Caco-2 (cell line): ENCODE measurements at places on chromosomes 7 and 10.

DNA sequence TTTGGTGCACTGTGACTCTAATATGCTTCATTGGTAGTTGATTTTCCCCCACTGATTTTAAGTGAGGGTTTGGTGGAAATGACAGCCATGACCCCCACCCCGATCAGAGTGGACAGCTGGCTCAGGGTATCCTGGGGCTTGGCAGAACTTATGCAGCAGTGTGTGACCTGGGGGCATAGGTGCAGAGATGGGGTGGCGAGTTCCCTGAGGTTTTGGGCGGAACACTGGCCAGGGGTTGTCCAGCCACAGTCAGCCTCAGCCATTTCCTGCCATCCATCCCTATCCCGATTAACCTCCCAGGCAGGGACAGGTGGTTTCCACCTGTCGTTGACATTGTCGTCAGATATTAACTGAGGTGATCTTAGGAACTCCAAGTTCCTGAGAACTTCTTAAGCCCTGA lies 155.8 kb upstream of the CHST15 start:
- DNase-seq = no peak

DNA sequence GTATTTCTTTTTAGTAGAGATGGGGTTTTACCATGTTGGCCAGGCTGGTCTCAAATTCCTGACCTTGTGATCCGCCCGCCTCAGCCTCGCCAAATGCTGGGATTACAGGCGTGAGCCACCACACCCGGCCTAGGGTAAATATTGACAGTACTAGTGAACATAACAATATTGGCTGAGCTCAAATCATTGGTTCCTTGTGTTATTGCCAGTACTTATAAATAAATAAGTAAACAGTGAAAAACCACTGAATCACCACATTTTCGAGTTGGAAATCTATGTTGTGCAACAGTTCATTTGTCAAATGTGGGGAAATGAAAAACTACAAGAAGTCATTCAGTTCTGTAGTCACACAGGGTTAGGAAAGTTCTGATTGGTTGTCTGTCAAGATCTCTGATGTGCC lies 15.8 kb downstream of the RPP30 start:
- DNase-seq = no peak

- DNase-seq = no peak
Measured at GRCh38 chr10:123808286-123808685, 83.3 kb downstream of the CPXM2 start.

DNA sequence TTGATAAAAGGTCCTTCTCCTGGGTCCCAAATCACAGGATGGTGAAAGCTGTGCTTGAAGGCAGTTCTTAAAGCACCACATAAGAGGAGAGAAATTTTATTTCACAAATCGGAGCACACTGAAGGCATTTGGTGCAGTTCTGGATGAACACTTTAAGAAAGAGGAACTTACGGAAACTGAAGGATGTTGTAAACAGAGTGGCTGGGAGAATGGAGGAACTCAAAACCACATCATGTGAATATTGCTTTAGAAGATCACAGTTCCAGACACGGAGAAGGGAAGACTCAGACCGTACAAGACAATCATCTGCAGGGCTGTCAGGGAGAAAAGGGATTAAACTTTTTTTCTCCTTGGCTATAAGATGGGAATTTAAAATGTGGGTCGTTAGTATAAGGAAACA lies 9.0 kb upstream of the GPR141 start:
- no peak for DNase-seq

GRCh38 chr7:2643386-2644219 lies 11.8 kb downstream of the TTYH3 start:
- DNase-seq = no peak

DNA sequence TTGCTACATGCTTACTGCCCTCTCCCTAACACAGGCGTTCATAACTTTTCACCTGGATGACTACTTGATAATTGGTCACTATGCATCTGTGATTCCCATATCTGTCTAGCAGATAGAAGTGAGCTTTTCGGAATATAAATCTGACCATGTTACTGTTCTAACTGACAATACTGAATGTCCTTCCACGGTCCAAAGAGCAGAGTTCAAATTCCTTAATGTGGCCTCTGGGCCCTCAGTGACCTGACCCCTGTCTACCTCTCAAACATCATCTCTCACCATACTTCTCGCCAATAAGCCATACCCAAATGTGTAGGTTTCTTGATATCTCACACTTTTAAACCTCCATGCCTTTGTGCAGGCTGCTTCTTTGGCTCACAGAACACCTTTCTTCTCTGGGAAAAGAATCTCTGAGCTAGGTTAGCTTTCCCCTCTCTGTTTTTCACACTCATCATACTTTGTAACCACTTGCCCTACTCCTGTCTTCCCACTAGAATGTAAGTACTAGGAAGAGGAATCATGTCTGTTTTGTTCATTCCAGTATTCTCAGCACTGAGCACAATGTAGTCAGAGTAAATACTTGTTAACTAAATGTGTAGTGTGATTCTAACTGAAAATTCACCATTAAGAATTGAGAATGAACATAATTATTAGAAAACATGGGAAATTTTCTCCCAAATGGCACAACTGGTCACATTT lies 39.2 kb upstream of the LRRC17 start:
- DNase-seq = no peak

DNA sequence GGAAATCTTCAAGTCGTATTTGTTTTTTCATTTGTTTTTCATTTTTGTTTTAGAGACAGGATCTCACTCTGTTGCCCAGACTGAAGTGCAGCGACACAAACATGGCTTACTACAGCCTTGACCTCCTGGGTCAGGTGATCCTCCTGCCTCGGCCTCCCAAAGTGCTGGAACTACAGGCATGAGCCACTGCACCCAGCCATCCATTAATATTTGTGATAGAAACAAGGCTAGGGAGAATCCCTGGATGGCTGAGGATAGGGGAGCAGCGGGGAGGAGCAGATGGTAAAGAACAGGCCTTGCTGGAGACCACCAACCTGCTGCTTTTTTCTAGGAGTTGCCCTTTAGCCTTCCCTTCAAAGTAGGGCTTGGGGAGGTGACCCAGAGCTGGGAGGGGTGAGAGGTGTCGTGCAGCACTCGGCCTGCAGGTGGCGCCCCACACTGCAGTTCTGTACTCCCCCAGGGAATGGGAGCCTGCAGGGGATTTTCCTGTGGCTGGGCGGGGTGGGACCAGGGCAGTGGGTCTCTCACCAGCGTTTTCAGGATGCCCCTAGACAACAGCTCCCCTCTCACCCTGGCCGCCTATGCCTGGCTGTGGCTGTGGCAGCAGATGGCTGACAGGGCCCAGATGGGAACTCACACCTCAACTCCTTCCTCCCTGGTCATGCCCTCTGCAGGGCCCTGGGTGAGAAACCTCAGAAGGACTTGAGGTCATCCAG lies 12.6 kb upstream of the CDH23 start:
- peak; percentile 80 for DNase-seq

GRCh38 chr10:47164126-47164799 lies 135.7 kb upstream of the GDF10 start:
- no peak for DNase-seq

DNA sequence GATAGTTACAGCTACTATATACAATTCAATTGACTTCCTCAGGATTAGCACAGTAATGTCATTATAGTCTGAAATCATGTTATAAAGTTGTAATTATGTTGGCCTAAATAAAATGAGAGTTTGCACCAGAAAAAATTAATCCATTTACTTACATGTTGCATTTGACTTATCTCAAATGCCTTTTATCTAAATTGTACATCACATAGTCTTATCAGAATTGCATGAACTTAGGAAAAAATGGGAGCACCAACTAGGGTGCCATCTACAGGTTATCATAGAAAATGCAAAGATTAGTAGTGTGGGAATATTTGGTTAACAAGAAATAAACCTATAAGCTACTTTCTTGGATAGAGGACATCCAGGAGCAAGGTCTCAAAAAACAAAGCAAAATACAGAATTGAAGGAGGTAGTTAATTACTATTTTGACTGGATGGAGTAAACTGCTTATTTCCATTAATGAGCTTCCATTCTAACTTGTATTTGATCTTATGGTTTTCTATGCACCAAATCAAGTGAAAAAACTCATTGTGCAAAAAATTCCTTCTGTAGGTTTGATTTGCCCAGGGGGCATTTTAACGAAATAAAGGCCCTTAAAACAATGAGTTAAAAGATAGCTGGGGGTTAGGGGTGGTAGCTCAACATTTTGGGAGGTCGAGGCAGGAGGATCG lies 60.0 kb upstream of the ORC5 start:
- DNase-seq = no peak
